T-helper 2 cell treated with Interferon-gamma antibody and Interleukin-4, amounts not matched to agents 100 ng/mL and 5 ng/mL, for 36 hours (primary cell): ENCODE measurements at places on chromosomes 1 and 21. TPM values are rescaled to one million over a fixed set of nuclear protein-coding genes. Genes with fewer than 3 reads are reported as not detected.

Gene FCAMR
- 0.07 TPM in 2 replicates for total RNA-seq

Gene MNDA
- not detected in 2 replicates for total RNA-seq

Gene ZFP69B
- 2.8 and 3.5 TPM in 2 replicates for total RNA-seq

Gene FAM3B
- not detected in 2 replicates for total RNA-seq

Gene TP53BP2
- total RNA-seq: 25.3 and 27.6 TPM in 2 replicates

Gene DNM3
- 1.3 and 1.5 TPM in 2 replicates for total RNA-seq

Gene RHD
- total RNA-seq: not detected in 2 replicates

Gene RPE65
- total RNA-seq: not detected in 2 replicates

Gene TFF3
- total RNA-seq: not detected in 2 replicates

Gene TRIM46
- 15.2 and 17.3 TPM in 2 replicates for total RNA-seq

Gene TMEM82
- total RNA-seq: not detected in 2 replicates

Gene CTTNBP2NL
- total RNA-seq: 0.93 and 1.0 TPM in 2 replicates

Gene ZNF648
- not detected in 2 replicates for total RNA-seq

Gene TRIM62
- total RNA-seq: 10.6 and 11.2 TPM in 2 replicates

Gene NFASC
- total RNA-seq: 0.07 TPM in 1 of 2 replicates, not detected in the other

Gene SIPA1L2
- total RNA-seq: 0.23 TPM in 2 replicates
